Fibroblast of skin of scalp (primary cell): ENCODE measurements at places on chromosomes 6 and 20.
A peak's percentile ranks its signal among the peaks of the same experiment; 100 is the strongest.

- no peak for DNase-seq
These were observed 449 bp downstream of the PFDN6 start for GRCh38 chr6:33289784-33290315.

DNA sequence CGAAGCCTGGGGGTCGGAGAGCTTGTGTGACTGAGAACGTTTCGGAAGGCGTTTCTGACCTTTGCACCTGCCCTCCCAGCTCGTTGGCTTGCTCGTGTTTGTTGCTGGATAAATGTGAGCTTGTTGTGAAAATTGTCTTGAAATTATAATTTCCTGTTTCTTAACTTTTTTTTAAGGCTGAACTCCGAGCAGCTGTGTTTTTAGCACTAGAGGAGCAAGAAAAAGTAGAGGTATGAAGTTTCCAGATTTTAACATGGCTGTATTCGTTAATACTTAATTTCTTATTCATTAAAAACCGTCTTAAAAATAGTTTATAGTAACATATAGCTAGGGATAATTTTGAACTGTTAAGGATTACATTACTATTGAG, 672 bp downstream of the CEP43 start:
- no peak for DNase-seq

DNA sequence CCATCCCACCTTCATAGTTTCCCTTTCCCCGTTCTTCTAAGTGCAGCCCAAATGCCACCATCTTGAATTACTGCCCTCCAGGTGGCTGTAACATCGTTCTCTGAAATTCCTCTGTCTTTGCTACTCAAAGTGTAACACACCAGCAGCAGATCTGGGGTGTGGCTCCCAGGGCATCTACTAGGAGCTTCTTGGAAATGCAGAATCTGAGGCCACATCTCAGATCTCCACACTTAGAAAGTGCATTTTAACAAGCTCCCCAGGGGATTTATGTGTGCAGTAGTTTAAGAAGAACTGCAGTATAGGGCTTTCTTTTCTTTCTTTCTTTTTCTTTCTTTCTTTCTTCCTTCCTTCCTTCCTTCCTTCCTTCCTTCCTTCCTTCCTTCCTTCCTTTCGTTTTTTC, 1.7 kb upstream of the MLIP start:
- DNase-seq: no peak

- DNase-seq: no peak
These were observed 64.3 kb downstream of the FNDC1 start for GRCh38 chr6:159233365-159234101.

DNA sequence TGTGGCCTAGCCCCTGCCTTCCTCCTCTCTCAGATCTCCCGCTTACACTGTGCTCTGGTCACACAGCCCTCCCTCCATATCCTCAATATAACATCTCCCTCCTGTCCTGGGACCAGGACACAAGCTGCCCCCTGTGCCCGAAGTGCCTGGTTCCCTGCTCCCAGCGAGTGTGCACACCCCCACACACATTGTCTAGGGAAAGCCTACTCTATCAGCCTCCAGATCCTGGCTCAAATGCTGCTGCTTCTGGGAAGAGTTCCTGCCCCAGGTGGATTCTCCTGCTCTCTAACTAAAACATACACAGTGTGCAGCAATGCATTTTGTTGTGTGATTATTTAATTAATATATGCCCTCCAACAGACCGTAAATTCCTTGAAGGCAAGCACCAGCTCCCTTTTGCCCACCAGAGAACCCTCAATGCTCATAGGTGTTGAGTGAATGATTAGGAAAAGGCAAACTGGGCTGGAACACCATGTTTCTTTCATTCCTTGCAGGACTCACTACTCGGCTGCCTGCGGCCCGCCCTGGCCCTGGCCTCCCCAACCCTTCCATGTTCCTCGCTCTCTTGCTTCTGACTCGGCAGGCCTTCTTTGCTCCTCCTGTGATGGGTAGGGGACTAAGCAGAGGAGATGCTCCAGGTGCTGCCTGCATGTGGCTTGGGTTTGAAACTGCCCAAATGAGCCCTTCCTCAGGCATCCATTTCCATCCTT, 194.6 kb downstream of the ZDHHC14 start:
- no peak for DNase-seq

DNA sequence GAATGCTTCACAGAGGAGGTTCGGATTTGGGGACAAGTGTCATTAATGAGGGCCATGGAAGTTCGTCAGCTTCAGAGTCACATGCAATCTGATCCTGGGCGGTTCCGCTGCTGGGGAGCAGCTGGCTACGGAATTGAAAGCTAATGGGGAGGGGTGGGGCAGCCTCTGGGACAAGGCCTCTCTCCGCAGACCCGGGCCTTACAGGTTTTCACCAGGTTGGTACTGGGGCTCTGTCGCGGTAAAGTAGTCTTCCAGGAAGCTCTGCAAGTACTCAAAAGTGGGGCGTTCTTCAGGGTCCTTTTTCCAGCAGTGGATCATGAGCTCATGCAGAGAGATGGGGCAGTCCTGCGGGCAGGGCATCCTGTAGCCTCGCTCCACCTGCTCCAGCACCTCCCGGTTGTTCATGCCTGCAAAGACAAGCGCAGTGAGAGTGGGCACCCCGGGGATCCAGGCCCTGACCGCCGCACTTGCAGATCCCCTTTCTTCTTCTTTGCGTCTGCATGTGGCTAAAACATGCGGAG, 55.9 kb upstream of the TRAF3IP2 start:
- no peak for DNase-seq

- no peak for DNase-seq
These were observed 14.6 kb downstream of the GINS1 start for GRCh38 chr20:25422032-25422431.

DNA sequence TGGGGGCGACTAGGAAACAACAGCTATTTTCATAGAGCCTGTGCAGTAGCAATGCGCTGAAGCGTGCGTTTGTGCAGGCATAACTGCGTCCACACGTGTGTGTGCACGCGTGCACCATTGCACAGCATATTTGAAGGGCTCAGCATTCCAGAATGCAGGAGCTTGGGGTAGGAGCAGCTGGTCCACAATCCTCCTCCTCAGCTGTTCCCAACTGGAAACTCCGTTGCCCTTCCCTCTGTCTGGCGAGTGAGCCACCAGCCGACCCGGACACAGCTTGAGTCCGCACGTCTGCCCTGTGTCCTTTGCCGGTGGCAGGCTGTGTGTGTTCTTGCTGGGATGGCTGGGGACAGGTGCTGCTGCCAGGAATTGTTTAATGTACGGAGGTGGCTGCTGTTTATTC, 110.2 kb downstream of the SASH1 start:
- DNase-seq: no peak

GRCh38 chr6:20021795-20022194, 184.6 kb downstream of the ID4 start:
- no peak for DNase-seq

GRCh38 chr6:36247693-36248092, 22.2 kb upstream of the PNPLA1 start:
- no peak for DNase-seq

GRCh38 chr6:67680297-67680932, 954.7 kb upstream of the ADGRB3 start:
- peak; percentile 57 for DNase-seq

DNA sequence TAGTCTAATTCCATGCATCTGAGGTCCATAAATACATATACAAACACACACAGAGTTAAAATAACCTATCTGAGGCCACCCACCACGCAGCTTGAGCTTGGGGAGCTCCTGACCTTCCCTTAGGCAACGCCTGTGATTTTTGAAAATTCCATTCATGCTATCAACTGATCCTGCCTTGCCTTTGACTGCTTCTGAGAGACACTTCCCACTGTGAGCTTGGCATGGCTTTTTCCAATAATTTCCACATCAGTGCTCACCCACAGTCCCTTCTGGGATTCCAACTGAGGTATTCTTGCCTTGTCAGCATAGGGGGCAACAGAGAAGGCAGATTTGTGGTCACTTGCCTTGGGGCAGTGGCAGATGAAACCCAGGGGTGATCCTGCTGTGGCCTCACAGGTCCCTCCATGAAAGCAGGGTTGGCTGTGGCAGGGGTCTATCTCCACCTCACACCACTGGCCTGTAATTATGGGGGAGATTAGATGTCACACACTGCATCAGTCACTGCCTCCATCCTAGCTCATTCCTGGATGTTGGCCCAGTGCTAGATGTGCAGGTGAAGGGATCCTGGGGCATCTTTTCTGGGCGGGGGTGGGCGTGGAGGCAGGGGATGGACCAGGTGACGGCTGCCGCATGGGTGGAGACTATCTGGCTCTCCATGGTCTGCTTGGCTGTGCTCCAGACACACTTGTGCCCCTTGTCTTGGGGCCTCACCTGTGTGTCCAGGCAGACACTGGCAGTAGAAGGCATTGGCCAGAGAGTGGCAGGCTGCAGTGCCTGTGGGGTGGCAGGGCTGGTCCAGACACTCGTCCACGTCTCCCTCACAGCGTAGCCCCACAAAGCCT, 11.2 kb upstream of the GPSM3 start:
- DNase-seq: peak; percentile 29

GRCh38 chr6:80938131-80938530, 814.4 kb downstream of the TENT5A start:
- DNase-seq: no peak

DNA sequence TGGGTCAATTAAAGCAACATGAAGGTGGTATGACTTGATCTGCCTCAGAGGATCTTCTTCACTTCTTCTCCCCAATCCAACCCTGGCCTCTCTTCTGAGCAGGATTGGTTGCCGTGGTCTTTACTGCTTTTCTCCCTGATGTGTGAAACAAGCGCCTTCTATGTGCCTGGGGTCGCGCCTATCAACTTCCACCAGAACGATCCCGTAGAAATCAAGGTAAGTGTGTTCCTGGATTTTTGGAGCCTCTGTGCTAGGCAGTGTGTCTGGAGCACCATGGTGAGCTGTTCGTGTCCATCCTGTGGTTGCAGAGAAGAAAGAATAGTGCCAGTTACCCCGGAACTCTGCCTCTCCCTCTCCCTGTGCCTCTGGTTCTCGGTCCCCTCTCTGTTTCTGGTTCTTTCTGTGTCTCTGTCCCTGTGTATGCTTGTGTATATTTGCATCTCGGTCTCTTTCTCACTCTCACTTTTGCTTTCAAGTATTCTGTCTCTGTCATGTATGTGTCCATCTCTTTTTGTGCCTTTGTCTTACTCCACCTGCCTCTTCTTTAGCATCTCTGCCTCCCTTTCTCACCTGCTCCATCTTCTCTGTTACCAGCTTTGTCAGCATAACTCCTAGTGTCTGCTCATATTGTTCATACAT, 23.5 kb downstream of the TM9SF4 start:
- DNase-seq: no peak

- no peak for DNase-seq
These were observed 30.0 kb upstream of the QKI start for GRCh38 chr6:163384510-163384909.

GRCh38 chr6:167571550-167571949, 246.7 kb downstream of the TTLL2 start:
- DNase-seq: no peak

GRCh38 chr6:15615802-15616201, 47.0 kb downstream of the DTNBP1 start:
- no peak for DNase-seq

- no peak for DNase-seq
These were observed 466.3 kb upstream of the CDH4 start for GRCh38 chr20:60785785-60786184.

- no peak for DNase-seq
These were observed 126.9 kb downstream of the DHX35 start for GRCh38 chr20:39089029-39089428.

GRCh38 chr6:155253337-155253736, 10.5 kb upstream of the CLDN20 start:
- DNase-seq: no peak

GRCh38 chr6:66961191-66961590, 1254.2 kb upstream of the EYS start:
- DNase-seq: no peak

DNA sequence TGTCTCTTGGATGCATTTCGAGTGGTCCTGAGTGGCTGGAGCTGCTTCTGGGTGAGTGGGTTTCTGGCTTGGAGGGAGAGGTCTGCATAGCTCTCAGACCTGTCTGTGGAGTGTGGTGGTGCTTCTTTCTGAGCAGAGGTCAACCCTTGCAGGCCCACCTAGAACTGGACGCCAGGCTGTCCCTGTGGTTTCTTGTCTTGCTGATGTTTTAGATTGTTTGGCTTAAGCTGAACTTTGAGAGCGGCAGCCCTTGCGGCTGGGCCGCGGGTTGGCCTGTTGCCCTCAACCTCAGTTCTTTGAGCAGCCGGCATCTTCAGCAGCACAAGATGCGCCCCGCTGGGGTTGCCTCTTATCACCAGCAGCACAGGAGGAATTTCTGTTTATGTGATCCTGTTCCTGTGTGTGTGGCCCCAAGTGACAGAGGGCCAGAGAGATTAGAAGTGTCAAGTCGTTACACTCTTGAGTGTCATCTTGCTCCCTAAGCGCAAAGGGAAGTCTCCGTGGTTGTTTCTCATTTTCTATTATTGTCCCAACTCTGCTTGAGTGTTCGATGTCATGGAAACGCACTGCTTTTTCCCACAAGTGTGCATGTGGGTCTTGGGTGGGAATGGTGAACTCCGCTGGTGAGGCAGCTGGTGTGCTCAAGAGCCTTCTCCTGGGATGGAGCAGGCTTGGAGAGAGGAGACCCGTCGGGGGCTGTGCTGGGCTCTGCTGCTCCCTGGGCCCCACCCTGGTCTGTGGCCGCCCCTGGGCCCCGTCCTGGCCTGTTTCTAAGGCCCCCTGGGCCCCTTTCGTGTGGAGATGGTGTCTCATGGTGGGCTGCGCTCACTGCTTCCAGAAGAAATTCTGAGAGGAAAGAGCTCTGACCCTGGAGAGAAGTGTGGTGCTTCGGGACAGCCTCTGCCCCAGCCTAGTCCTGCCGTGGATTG, 20.1 kb upstream of the SLC22A1 start:
- DNase-seq: no peak

- DNase-seq: no peak
These were observed 68.6 kb downstream of the PTPN1 start for GRCh38 chr20:50578778-50579165.

GRCh38 chr6:5517796-5518195, 256.5 kb downstream of the FARS2 start:
- no peak for DNase-seq

- peak; percentile 29 for DNase-seq
These were observed 52.1 kb downstream of the HNF4A start for GRCh38 chr20:44407402-44408184.

- DNase-seq: peak; percentile 17
These were observed 33.0 kb downstream of the BACH2 start for GRCh38 chr6:90263633-90264032.

GRCh38 chr6:74742793-74743508, 462.9 kb downstream of the COL12A1 start:
- DNase-seq: no peak

DNA sequence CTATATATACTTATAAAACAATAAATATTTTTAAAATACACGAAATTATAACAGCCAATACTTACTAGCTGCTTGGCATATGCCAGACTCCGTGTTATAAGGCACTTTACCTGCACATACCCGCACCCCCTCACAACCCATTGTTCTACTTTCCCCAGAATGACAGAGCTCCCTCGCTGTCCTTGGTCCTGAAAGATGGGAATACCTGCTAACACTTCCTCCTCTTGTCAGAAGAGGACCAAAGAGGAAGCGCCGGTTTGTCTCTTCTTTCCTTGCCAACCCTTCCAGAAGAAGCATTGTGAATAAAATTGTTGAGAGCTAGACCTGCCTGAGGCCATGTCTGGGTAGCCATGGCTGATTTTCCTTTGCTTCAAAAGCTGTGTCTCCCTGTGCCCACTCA, 149.3 kb downstream of the PTPRT start:
- DNase-seq: no peak

- DNase-seq: no peak
These were observed 134.1 kb upstream of the PREP start for GRCh38 chr6:105536961-105537360.
